Large intestine (tissue), 12 donors: ENCODE measurements at places on chromosomes 13 and 19. TPM values are rescaled to one million over a fixed set of nuclear protein-coding genes. Genes with fewer than 3 reads are reported as not detected.

- no peak for DNase-seq
Measured at GRCh38 chr19:15730538-15730937, 2.7 kb downstream of the OR10H2 start.

- DNase-seq: no peak
Measured at GRCh38 chr13:77055158-77055557, 28.2 kb upstream of the FBXL3 start.

OR7D2 gene
- polyA plus RNA-seq: 0.03 TPM

GRCh38 chr19:45973553-45974338 is at the start of gene NOVA2:
Gene NOVA2 (minus strand): TSS chr19:45973865. CDS start chr19:45973351, 514 bp downstream.
- DNase-seq: no peak

DZIP1 gene
- 16.9 TPM for polyA plus RNA-seq

DNA sequence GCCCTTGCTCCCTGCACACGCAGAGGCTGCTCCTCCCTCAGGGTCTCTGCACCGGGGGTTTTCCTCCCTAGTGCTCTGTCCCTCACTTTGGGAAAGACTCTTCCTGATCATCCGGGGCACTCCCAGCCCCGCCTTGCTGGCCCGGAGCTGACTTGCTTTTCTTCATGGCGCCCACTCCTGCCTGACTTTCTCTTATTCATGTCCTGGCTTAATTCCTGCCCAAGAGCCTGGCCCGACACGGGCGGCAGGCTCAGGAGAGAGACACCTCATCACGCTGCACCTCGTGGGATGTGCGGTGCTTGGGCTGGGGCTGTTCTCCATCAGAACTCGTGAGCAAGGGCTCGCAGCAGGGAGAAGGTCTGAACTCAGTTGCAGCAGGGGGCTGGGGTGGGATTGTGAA is 11.8 kb upstream of the PLA2G4C start:
- DNase-seq: no peak

DNA sequence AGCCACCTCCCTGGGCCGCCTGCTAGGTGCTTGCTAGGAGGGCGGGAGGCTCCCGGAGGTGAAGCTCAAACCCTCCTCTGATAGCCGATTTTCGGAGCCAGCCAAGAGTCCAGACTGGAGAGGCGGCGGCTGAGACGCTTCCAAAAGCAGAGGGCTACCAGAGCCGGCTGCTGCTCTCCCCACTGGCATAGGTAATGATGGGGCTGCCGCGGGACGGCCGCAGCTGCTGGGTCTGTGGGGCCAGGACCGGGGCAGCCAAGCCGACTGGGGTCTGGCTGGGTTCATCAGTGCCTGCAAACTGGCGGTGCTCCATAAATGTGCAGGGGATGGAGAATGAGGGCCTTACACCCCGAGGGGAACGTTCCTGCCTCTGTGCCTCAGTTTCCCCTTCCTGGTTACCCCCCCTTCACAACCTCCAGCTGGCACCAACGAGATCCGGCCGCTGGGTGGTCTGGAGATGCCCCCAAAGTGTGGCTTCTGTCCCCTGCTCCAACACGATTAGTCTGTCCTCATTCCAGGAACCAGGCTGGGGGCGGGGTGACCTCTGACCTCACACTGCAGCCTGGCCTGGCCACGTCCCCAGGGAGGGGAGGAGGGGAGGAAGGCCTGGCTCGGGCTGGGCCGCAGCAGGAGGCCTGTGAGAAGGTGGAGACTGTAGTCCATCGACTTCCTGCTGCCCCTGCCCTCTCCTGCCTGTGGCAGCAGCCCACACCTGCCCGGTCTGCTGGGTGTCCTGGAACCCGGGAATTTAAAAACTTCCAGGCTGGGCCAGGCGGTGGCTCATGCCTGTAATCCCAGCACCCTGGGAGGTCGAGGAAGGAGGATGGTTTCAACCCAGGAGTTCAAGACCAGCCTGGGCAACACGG is 3.8 kb upstream of the WDR18 start:
- no peak for DNase-seq

ADM5 gene
- 1.4 TPM for polyA plus RNA-seq

BCAM gene
- polyA plus RNA-seq: 154 TPM

TFDP1 gene
- 68.0 TPM for polyA plus RNA-seq

DNA sequence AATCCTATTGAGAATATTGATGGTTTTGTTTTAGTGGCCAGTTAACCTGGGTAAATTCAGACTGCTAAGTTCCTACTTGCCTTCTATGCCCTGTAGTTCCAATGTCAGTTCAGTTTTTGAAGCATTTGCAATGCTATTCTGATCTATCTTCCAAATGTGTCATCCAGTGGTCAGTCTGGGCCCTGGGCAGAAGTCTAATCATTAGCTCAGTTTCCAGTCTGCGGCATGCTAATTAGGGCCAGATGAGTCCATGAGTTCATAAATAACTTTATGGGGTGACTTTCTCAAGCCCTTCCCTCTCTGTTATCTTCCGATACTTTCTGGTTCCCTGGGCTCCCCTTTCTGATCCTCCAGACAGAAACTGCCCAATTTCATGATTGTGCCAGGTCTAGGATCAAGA is 32.7 kb downstream of the FAM187B start:
- peak; percentile 56 for DNase-seq

SF3A2 gene
- 75.2 TPM for polyA plus RNA-seq

- DNase-seq: peak; percentile 73
Measured at GRCh38 chr19:1651568-1652291, 685 bp downstream of the TCF3 start.

DNA sequence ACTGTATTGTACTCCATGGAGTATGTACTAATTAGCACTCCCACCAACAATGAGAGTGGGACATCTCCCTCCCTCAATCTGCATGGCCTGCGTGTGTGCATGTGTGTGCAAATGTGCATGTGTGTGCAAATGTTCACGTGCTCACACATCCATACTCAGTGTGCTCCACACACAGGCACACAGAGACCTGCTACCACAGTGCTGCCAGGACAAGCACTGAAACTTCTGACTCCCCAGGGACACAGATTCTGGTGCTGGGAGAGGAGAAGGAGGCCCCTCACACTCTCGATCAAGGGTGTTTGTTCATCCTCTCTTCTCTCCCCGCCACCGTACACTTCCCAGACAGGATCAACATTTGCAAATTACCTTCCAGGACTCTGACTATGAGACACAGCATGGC is 37.8 kb upstream of the ZNF507 start:
- DNase-seq: no peak

DNA sequence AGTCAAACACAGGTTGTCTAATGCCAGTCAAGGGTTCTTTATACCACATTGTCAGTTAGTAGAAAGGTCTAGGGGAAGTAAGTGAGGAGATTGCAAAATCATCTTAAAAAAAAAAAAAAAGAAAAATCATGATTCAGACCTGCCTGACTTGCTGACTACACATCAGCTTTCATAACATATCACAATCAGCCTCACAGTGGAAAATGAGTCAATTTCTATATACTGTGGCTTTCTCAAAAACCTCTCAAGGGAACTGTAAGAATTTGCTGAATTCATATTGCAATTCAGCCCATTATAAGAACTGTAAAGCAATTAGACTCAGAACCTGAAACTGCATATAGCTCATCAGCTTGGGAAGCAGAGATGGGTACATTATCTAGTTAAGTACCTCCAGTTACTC is 75.3 kb upstream of the GPC6 start:
- no peak for DNase-seq

GRCh38 chr19:11797491-11797890 is 832 bp upstream of the ZNF491 start:
- peak; percentile 89 for DNase-seq

GRCh38 chr13:37456506-37456905 is 142.1 kb downstream of the POSTN start:
- no peak for DNase-seq

DNA sequence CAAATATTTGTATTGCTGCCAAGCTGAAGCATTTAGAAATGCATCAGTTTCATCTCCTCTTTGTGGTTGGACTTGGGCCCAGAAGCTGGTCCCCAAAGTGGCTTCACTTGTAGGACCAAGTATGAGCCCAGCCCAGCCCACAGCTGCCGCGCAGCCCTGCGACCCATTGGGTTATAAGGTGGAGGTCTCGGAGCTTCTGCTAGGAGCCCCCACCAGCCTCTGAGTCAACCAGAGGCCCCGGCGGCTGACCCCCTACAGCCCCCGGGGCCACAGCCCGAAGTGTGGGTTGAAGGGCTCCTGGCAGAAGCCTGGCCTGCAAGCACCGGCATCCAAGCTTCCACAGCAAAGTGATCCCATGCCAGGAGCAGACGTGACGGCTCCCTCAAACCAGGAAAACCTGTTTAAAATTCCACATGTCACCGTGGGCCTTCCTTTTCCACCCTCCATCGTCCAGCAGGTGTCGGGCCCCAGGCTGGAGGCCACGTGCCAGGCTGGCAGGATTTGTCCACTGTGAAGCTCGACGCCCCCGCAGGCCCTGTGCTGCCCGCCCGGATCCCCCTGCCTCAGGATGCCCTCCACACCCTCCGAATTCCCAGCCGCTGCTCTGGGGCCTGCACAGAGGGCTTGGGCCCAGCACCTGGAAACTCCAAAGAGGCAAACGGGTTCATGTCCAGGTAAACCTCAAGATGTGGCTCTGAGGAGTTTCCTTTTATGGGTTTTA is 54.7 kb downstream of the C13orf46 start:
- no peak for DNase-seq

RDH8 gene
- polyA plus RNA-seq: not detected

- DNase-seq: no peak
Measured at GRCh38 chr13:30679483-30680330, 55.6 kb upstream of the ALOX5AP start.

DNA sequence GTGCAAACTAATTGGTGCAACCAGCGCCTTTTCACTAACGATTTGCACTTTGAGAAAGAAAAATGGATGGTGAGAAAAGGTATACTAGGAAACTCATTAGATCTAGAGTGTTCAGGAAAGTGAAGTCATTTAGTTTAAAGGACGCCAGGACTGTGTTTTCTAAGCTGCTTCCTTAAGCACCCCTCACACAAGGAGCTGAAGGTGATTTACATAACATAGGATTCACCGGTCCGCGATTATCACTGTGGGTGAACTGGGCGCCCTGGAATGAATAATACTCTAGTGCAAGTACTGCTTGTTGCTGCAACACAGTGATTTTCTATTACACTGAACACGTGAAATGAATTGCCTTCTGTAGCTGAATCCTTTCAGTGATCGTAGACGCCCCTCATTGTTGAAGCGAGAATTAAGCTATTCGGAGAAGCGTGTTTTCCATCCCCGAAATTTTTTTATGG is 2.6 kb upstream of the MAB21L1 start:
- no peak for DNase-seq

- DNase-seq: no peak
Measured at GRCh38 chr13:99015606-99016490, 38.0 kb upstream of the DOCK9 start.

DNA sequence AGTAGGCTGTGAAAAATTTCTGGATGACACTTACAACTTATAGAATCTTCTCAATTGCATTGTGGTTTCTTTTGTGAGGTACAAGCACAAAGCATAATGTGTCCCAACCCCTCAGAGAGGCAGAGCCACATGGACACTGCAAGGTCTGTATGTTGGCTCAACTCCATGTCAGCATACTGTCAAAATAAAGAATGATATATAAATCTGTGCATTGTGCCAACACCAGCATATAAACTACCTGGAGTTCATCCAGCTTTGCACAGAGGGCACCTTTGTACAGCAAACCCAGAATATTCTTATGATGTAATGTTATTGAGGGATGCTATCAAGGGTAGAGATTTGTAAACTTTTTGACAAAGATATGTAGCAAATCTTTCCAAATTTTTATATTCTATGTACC is 1065.8 kb upstream of the MIR17HG start:
- no peak for DNase-seq

ATP4B gene
- polyA plus RNA-seq: 0.04 TPM

ZNF549 gene
- 11.8 TPM for polyA plus RNA-seq

TJP3 gene
- polyA plus RNA-seq: 73.4 TPM

DNA sequence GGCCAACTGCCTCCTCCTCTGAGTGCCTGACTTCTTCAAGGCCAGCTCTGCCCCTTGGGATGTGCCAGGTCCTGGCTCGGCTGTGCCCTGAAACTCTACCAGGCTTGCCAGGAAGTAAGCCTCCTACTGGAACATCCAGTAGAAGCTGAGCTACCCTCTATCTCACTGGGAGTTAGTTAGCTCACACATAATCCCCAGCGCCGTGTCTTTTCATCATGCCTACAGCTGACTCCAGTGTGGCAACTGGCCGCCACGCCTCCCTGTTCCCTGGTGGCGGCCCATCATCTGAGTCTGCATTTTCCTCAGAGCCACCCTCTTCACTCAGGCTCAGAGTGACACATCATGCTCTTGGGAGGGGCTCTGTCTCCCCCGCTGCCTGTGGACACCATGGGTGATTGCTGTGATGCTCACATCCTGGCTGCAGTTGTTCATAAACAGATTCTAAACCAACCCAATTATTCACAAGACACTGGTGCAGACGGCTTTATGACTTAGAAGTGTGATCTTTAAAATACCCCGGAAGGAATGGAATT is 131.9 kb upstream of the IRS2 start:
- no peak for DNase-seq

DNA sequence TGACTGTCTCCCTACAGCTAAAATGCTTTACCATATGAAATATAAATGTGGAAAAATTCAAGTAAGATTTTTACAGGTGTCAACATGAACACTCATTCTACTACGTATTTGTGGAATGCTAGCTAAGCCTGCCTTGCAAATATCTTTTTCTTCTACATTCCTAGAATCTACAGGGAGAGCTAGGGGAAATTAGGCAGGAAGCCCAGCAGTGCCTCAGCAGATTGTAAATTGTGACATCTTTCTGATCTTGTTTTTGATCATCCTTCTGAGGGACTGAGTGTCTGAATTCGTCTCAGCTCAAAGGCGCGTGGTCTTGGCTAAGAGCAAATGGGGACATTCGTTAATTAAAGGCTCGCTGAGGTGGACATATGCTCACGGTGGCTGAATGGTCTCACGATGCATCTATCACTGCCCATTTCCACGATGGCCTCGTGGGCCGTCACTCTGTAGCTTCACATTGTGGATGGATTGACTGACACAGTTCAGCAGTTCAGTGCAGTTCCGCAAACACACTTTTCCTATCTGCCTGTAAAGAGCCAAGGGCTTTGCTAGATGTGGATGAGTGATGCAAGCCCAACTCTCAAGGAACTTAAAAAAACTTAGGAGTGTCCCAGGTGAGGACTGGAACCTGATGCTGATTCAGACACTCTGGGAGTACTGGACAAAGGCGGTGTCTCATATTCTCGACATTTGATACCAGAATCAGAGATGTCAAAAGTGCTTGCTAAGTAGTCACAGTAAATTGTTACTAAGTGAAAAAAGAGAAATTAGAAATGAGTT is 562.5 kb downstream of the EFNB2 start:
- no peak for DNase-seq

DNA sequence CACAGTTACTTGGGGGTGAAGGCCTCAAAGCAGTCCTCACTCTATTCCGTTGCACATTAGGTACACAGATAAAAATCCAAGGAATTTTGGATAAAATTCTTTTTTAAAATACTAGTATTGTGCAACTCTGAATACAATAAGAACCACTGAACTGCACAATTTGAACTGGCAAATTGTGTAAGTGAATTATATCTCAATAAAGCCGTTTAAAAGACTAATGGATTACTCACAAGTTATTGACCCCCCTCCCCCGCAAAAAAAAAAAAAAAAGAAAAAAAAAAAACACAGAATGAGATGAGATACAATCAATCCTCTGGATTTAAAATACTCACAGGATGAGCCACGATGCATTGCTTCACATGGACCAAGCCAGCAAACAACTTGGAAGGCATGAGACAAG is 86.4 kb downstream of the CRYL1 start:
- DNase-seq: no peak

MATK gene
- 4.9 TPM for polyA plus RNA-seq

TEX101 gene
- not detected for polyA plus RNA-seq

FGF22 gene
- 0.24 TPM for polyA plus RNA-seq

CACNA1A gene
- 14.8 TPM for polyA plus RNA-seq

CDX2 gene
- polyA plus RNA-seq: 132 TPM

- DNase-seq: no peak
Measured at GRCh38 chr13:45108716-45109101, 11.6 kb upstream of the GTF2F2 start.

- DNase-seq: no peak
Measured at GRCh38 chr19:52635786-52636570, 2.2 kb downstream of the ZNF83 start.
